ENCODE measurements at places on chromosomes 4 and X. TPM values are rescaled to one million over a fixed set of nuclear protein-coding genes. Genes with fewer than 3 reads are reported as not detected.

The MAGEA12 gene
- not detected for total RNA-seq

The GAGE13 gene
- not detected for total RNA-seq

The SPANXD gene
- total RNA-seq = not detected

The FRAS1 gene
- 7.7 TPM for total RNA-seq

The RAI2 gene
- total RNA-seq = 0.80 TPM
